ENCODE measurements at places on chromosomes 2 and 18.
A peak's percentile ranks its signal among the peaks of the same experiment; 100 is the strongest.

DNA sequence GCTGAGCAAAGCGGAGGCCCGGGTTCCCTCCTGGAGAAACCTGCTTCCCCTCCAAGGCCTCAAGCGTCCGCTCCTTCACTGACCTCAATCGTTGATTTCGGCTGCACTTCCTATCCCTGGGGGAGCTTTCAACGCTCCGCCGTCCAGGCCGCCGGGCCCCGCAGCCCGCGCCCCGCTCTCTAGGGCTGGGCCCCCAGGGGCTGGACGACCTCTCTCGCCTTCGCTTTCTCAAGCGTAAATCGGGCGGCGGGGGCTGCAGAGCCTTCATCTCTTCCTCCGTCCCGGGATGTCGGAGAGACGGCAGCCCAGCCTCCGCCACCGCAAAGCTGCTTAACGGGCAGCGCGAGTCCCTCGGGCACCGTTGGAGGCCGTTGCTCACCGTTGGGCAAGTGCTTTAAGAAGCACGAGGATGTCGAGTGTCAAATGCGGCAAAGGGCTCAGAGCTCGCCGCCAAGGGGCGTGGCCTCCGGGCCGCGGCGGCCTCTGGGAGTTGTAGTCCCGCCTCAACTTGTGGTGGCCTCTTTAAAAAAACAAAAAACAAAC is 8.5 kb downstream of the HES6 start:
- H3K36me3 ChIP-seq, result peaks cover 2% of the 10 kb centered on the region
- H3K4me3 ChIP-seq, result peak overlapping the region; percentile 75
- H3K27ac ChIP-seq, result no peak overlapping the region
- peak; percentile 83 for DNase-seq
- peaks cover 9% of the 10 kb centered on the region for H3K4me1 ChIP-seq
- peaks cover 21% of the 10 kb centered on the region for H3K27me3 ChIP-seq

DNA sequence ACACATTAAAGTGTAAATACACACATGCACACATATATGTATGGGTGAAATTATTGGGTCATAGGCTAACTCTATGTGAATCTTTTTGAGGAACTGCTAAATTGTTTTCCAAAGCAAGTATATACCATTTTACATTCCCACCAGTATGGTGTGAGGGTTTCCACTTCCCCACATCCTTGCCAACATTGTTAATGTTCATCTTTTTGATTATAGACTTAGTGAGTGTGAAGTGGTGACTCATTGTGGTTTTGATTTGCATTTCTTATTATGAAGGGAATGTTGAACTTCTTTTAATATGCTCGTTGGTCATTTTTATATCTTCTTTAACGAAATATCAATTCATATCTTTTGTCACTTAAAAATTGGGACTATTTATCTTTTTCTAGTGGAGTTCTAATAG is 181.8 kb upstream of the GCFC2 start:
- H3K4me3 ChIP-seq, result no peak overlapping the region
- DNase-seq, result no peak
- no peaks in the 10 kb centered on the region for H3K4me1 ChIP-seq

DNA sequence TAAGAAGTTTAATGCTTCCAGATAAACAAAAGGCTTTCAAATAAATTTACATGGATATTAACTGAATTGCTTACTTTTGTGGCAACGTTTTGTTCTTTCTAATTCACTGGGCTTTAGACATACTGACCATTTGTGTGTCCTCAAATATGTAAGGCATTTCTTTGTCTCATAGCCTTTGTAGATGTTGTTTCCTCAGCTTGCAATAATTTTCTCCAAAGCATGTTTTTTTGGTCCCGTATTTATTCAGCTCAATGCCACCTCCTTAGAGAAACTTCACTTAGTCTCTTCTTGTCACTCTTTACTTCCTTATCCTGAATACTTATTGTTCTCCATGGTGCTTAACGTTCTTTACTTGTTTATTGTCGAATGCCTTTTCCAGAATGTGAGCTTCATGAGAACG is 98.5 kb downstream of the NUP35 start:
- H3K27ac ChIP-seq, result no peak overlapping the region
- no peak for DNase-seq
- no peak overlapping the region for H3K4me3 ChIP-seq
- no peaks in the 10 kb centered on the region for H3K4me1 ChIP-seq
- no peaks in the 10 kb centered on the region for H3K27me3 ChIP-seq

DNA sequence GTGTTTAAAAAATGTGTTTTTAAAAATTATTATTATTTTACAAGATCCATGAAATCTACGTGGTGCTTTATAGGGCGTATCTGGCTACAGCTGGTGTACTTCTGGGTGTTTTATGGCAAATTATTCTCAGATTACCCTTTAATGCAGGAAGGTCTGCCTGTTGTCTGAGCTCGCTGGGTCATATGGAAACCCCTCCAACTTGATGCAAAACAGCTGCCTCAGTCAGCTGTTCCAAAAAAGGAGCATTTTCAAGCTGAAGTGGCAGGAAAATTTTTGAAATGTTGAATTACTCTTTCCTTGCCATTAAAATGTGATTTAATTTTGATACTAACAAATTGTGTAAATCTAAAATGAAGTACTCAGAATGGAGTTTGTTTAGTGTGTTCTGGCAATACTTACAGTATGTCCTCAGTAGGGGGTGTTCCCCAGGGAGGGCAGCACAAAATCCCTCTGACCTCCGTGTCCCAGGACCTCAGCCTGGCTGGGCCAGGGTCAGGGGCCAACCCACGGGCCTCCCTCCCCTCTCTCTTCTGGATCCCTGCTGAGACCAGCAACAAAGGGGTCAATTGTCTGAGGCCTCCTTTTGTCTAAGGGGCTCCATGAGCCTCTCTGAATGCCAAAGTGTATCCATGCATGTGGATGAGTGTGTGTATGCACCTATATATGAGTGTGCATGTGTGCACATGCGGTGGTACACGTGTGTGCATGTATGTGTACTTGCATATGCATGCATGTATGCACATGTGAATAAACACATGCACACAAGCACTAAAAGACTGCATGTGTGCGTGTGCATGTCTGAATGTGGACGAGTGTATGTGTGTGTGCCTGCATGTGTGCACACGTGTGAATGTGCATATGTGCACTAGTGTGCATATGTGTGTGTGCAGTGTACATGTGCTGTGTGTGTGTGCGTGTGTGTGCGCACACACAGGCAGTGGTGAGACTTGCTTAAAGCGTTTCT is 105.4 kb downstream of the ACOXL start:
- no peak overlapping the region for H3K27ac ChIP-seq
- H3K4me3 ChIP-seq, result no peak overlapping the region
- H3K36me3 ChIP-seq, result no peaks in the 10 kb centered on the region
- peaks cover 35% of the 10 kb centered on the region for H3K4me1 ChIP-seq

- no peak overlapping the region for H3K4me3 ChIP-seq
- no peak overlapping the region for H3K27ac ChIP-seq
- H3K4me1 ChIP-seq, result no peaks in the 10 kb centered on the region
- no peaks in the 10 kb centered on the region for H3K36me3 ChIP-seq
- H3K27me3 ChIP-seq, result no peaks in the 10 kb centered on the region
- DNase-seq, result no peak
Measured at GRCh38 chr2:30655660-30656059, 151.6 kb downstream of the CAPN13 start.

All from activated CD8-positive, alpha-beta T cell treated with anti-CD3 and anti-CD28 coated beads for 36 hours (primary cell).